ENCODE measurements at places on chromosomes 3 and 15.

- no peak for DNase-seq
These were observed 213.8 kb downstream of the NR1D2 start for GRCh38 chr3:24158761-24159454.

DNA sequence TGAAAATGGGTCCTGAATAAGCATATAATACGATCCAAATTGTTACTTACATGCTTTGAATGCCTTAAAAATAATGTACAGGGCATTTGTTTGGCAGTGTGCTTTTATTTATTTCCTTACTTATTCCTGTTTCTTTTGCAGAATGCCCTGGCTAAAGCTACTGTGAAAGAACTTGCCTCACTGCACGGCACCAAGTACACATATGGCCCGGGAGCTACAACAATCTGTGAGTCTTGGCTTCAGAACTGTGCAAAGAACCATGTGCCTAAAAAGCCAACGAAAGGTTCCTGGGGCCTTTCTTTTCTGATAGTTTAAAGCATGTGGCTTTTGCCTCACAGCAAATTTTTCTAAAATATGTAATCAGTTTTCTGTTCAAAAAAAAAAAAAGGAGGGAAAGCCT, 7.8 kb upstream of the CPA3 start:
- DNase-seq: no peak

DNA sequence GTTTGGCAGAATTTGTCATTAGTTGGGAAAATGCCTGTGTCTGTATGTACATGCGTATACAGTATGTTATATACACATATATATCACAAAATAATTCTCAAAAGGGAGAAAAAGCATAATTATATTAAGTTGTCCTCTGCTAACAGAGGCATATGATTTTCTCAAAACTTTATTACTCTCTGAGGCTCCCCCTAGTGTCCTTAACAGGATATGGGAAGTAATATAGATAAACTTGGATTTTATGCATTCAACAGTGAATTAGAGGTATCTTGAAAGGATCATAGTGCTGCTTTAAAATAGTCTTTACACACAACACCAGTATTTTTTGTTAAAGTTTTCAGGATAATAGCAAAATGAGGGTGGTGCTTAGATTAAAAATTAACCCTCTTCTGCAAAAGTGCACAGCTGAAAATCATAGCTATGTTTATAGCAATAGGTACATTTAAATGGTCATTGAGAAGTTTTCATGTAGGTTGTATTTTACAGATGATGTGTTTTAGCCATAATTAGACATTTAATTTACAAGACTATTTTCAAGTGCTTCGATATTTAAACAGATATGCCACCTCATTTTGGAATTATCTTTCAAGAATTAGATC, 454.0 kb upstream of the ROBO2 start:
- DNase-seq: no peak

GRCh38 chr3:31314258-31314657, 218.5 kb upstream of the STT3B start:
- DNase-seq: no peak

- DNase-seq: no peak
These were observed 8.4 kb upstream of the KLF15 start for GRCh38 chr3:126365351-126366277.

GRCh38 chr3:58679974-58680666, 13.5 kb upstream of the FAM3D start:
- no peak for DNase-seq

DNA sequence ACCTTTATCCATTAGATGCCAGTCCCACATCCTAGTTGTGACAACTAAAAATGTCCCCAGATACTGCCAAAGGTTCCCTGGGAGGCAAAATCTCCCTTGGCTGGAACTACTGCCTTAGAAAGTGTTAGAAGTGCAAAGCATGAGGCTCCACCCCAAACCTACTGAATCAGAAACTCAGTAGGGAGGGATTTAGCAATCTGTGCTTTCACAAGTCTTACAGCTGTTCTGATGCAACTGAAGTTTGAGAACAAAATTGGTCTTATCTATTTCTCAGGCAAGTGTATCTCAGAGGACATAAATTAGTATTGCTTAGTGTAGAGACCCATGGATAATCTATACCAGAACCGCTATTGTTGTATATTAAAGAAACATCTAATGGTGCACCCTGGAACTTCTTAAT, 70.2 kb downstream of the CLDN1 start:
- no peak for DNase-seq

DNA sequence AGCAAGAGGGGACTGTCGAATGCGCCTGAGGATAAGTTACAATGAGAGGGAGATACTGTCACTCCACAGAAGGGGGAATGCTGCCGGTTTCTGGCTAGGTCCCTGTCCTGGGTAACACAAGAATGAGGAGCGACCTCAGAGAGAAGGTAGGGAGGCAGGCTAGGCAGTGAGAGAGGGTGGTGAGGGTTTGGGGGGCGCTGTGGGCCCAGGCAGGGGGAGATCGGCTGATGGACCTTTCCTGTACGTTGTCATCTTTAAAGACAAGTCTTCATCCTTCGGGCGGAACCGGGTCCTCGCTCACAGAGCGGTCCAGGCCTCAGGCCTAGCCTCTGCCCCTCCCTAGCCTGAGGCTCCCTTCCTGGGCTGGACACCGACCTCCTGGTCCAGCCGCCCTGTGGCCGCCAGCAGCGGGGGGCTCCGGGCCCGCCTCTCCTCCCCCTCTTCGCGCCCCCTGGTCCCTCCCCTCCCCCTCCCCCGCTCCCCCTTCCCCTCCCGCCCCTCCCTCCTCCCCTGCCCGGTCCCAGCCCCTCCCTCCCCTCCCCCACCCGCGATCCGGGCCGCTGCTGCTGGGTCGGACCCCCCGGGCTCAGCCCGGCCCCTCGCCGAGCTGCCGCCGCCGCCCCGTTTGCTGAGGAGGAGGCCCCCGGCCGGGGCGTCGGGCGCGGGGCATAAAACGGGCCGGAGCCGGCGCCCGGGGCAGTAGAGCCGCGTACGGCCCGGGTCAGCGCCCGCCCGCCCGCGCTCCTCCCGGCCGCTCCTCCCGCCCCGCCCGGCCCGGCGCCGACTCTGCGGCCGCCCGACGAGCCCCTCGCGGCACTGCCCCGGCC, at the start of gene CHRD:
TSS of gene CHRD (plus strand) at position 697 of the 827 bp plus-strand sequence. CDS start 265 bp downstream, outside the sequence.
- DNase-seq: no peak

GRCh38 chr3:191356631-191357439, 26.5 kb upstream of the UTS2B start:
- no peak for DNase-seq

- DNase-seq: no peak
These were observed 60.6 kb downstream of the SLC12A8 start for GRCh38 chr3:125151916-125152315.

- peak; percentile 69 for DNase-seq
These were observed 32.8 kb downstream of the AKAP13 start for GRCh38 chr15:85412956-85413854.

GRCh38 chr15:80530737-80531365, 126.7 kb downstream of the ARNT2 start:
- DNase-seq: no peak

DNA sequence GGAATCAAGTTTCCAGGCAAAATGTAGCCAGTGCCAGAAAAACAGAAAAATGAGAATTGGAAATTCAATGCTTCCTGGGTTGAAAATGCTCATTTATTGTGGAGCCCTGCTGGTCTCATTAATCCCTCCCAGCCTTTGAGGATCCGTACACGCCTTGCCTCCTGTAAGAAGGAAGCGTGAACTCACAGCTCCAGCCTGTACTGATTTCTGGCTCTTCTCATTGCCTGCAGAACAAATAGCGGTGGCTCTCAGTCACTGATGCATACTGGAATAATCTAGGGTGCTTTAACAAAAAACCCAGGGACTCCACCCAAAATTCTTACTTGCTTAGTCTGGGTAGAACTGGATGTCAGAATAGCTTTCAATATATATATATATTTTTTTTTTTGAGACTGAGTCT, 29.3 kb upstream of the SLC24A5 start:
- DNase-seq: no peak

- no peak for DNase-seq
These were observed 140.8 kb downstream of the OSBPL10 start for GRCh38 chr3:31840252-31840651.

GRCh38 chr15:37792351-37792750, 142.1 kb upstream of the TMCO5A start:
- DNase-seq: no peak

GRCh38 chr15:85742186-85742821, 52.4 kb downstream of the KLHL25 start:
- no peak for DNase-seq

DNA sequence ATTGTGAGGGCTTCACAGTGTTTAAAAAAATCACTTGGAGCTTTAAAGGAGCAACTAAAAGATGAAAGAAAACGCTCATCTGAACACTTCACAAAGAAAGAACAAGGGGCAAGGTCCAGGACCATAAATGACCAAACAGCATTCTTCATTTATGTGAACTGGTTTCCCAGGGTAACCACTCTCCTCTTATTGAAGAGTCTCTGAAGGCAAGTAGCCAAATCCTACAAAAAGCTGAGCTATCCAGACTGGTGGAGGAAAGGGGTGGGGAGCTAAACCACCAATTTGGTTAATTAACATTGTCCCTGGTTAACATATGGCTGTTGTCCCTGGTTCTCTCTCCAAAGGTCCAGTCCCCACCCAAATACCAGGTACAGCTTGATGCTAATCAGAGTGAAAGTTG, 58.1 kb downstream of the OSBPL10 start:
- no peak for DNase-seq

DNA sequence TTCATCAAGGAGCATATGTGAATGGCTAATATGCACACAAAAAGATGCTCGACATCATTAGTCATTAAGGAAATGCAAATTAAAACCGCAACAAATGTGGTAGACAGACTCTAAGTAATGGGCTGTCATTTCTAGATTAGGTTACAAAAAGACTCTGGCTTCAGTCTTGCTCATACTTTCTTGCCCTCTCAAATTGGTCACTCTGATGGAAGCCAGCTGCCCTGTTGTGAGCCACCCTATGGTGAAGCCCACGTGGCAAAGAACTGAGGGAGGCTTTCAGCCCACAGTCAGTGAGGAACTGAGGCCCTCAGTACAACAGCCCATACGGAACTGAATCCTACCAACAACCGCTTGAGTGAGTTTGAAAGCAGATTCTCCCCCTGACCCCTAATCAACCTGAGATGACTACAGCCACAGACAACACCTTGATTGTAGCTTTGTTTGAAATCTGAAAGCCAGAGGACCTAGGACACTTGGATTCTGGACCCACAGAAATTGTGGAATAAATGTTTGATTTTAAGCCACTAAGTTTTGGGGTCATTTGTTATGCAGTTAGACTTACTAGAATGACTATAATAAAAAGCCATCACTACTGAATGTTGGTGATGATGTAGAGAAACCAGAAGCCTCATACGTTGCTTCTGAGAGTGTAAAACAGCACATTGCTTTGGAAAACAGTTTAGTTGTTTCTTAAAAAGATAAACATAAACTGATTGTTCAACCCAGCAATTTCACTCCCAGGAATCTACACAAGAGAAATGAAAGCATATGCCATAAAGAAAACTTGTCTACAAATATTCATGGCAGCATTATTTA, 45.7 kb downstream of the EHHADH start:
- no peak for DNase-seq

DNA sequence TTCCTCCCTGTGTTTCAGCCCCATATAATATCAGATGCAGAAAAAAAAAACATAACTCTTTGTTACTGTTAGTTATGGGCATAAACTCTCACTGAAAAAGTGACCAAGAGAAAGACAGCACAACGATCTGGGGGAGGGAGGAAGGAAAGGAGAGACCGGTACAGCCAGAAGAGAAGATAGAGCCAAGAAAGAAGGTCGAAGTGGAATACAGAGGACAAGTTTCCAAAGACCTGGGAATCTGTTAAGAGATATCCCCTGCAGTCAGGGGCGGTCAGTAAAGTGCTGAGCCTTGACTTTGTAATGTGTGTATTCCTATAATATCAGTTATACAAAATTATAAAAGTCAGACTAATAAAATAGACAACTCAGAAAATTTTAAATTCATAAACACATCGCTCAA, 3.3 kb downstream of the ALDH1A2 start:
- no peak for DNase-seq

DNA sequence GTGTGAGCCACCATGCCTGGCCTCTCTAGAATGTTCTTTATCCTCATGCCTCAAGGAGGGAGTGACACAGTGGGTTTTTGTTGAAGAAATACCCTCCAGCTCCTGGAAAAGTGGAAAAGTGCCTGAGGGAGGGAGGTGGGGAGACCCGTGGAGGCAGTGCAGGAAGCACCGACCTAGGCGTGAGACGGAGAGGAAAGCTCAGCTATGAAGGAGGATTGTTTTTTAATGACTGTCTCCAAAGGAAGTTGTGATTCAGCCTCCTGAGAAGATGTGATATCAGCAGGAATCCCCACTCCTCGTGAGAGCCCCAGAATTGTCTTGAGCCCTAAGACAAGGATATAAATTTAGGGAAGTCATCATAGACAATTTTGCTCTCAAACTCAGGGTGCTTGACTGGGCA, 21.7 kb downstream of the RPLP1 start:
- DNase-seq: no peak

GRCh38 chr3:161153480-161153879, 48.3 kb upstream of the B3GALNT1 start:
- no peak for DNase-seq

- no peak for DNase-seq
These were observed 585.9 kb downstream of the OTOL1 start for GRCh38 chr3:162082516-162082915.

- DNase-seq: peak; percentile 71
These were observed 386 bp downstream of the SQOR start for GRCh38 chr15:45635191-45635638.

GRCh38 chr3:9291821-9292410, 42.5 kb upstream of the SRGAP3 start:
- no peak for DNase-seq

DNA sequence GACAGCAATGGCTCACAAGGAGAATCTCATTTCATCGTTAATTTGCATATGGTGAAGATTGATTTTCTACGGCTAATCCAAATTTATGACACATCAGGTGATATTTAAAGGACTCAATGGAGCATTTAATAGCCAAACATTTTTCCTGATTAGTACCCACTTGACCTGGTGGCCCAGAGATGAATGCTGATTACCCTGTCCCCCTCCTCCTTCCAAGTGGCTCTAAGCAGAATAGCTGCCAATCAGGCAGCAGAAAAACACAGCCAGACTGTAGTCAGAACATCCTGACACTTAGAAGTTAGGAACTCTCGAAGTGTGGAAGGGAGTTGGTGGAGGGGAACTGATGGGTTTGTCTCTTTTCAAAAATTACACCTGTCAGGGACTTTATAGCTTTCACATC, 302.5 kb downstream of the ZNF621 start:
- no peak for DNase-seq

DNA sequence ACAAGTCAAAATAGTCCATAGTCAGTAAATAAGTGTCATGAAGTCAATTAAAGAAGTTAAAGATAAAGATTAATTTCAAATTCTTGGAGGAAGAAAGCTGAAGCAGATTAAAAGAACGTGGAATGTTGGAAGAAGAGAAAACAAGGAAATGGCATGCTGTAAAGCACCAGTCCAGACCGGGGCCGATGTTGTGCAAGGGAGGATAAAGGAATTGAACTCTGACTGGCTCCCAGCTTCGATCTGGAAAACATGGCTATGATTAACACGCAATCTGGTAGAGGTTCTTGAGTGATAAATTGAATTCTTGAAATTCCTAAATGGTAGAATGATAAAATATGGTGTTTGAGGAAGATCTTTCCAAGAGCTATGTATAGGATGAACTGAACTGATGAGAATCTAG, 194.4 kb downstream of the MEIS2 start:
- DNase-seq: no peak

- DNase-seq: no peak
These were observed 23.7 kb downstream of the ADCY5 start for GRCh38 chr3:123424999-123425712.

GRCh38 chr3:9781978-9782603, 10.2 kb downstream of the TADA3 start:
- no peak for DNase-seq

Measured in activated T-cell treated with anti-CD3 and anti-CD28 coated beads, Interleukin-2, amount 50 U/mL, for 1 hour (primary cell).